CD8-positive, alpha-beta memory T cell (primary cell): ENCODE measurements at places on chromosomes 7 and 10.

DNA sequence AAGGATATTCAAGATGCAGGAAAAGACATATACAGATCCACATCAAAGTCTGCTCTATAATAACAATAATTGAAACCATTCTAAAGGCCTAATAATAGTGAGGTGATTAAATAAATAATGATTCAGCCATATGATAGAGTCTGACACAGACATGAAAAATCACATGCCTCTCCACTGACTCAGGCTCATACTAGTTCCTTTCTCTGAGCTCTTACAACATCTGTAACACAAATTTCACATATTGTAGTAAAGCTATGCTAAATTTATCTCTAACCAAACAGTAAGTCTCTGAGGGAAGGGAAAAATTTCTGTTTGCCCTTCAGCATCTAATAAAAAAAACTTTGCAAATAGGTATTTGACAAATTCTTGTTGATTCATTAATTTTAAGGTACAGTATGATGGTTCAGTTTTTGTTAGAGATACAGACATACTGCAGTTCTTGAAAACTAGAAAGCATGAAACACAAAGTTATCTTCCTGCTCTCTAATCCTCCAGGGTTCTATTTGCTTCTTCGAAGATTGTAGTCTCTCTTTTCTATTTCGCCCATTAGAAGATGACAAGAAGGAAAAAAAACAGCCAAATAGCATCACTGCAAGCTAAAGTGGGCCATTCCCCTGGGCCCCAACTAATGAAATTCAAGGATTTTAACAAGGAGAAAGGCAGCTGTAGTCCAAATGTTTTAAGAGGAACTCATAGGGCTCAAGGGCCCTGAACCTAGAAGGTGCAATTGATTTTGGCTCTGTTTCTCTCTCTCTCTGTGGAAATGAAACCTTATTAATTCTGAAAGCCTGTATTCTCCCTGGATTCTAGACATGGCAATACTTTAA is 53.9 kb downstream of the CUBN start:
- no peak for DNase-seq

DNA sequence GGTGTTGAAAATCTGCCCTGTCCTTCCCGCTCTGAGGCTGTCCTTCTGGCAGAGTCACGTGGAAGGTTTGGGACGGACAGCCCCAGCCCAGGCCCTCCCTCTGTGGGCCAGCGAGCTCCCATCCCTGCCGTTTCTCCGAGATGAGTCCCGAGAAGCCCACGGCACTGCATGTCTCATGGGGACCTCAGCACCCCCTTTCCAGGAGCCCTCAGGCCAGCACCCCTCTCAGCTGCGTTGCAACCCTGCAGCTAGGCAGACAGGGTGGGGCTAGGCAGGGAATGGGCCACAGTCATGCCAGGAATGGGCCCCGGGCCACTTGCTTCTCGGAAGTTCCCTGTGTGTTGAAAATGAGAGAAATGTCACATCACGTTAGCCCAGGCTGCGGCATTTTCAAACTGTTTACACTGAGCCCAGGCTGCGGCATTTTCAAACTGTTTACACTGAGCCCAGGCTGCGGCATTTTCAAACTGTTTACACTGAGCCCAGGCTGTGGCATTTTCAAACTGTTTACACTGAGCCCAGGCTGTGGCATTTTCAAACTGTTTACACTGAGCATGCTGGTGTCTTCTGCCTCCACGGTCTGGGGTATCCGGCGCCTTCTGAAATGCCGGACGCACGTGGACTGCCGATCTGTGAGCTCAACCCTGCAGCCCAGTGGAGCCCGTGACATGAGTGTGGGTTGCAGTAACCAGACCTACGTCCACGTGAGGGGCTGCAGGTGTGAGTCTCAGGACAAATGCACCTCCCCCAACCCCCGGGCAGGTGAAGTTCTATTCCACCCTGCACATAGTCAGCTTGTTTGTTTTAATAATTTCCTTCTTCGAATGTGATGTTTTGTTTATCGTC is 42.6 kb downstream of the FAM20C start:
- DNase-seq, result no peak

GRCh38 chr7:83827036-83827435 is 178.1 kb upstream of the SEMA3E start:
- DNase-seq, result no peak

GRCh38 chr7:36972140-36972518 is 247.8 kb upstream of the AOAH start:
- no peak for DNase-seq

DNA sequence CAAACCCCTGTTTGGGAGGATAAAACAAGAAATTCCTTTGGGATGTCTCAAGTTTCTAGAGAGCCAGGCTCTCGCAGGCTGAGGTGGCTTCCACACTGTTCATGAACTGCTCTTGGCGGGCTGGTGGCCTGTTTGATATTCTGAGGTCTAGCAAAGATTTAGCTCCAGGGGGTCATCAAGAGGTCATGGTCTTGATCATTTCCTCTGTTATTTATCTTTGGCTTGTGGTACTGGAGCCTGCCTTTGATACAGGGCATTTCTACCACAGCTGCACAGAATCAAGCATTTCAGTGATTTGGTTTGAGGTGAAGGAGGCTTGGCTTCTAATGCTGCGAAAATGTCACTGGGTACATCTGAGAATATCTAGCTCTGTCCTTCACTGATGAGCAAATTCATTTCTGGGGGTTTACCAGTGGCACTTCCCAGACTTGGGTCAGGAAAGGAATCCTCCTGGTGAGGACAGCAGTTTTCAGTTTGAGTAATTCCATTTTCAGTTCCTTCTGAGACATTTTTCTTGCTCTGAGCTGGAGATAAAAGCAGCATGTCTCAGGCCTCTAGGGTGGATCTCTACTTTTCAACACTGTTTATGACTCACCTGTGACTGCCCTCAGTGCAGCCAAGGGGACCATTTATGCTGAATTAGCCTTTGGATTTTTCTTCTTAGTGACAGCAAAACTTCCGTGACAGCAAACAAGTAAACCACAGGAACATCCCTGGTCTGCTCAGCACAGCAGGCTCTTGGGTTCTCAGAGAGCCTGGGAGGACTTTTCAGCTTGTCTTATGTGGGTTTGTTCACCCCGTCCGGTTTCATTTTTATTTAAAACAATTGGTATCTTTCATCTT is 312.0 kb downstream of the RNLS start:
- DNase-seq, result peak; percentile 10

DNA sequence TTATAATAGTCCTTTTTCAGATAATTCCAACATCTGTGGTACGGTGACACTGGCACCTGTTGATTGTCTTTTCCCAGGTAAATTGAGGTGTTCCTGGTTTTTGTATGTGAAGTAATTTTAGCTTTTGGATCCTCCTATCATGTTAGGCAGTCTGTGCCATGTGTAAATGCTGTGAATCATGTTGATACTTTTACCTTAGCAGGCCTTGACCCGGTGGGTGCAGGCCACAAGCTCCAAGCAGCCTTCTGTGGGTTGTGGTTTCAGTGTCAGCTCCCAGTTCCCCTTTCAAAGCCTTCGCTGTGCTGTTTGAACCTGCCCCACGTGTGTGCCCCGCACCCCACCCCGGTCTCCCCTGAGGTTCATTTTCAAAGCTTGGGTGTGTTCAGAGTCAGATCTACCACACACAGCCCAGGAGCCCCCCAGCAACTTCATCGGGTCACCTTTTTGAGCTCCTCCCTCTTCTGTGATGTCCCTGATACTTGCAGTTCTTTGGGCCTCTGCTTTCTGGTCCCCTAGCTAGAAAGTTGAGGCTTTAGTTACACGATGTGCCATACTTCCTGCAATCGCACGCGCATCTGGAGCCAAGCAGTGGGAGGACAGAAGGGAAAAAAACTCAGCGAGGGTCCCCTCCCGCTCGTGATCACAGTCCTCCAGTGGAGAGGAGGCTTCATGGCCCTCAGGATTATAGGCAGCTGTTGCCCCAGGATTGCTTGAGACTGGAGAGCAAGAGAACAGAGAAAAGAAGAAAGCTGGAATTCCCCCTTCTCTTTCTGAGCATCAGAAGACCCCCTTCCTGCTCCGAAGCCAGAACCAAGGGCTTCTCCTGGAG is 8.7 kb upstream of the BHLHA15 start:
- peak; percentile 75 for DNase-seq

GRCh38 chr10:28551086-28551485 is 18.2 kb downstream of the WAC start:
- no peak for DNase-seq

- DNase-seq, result no peak
These were observed 19.1 kb upstream of the GALNT11 start for GRCh38 chr7:152006336-152006735.

GRCh38 chr7:46881507-46882127 is 700.3 kb downstream of the TNS3 start:
- no peak for DNase-seq

DNA sequence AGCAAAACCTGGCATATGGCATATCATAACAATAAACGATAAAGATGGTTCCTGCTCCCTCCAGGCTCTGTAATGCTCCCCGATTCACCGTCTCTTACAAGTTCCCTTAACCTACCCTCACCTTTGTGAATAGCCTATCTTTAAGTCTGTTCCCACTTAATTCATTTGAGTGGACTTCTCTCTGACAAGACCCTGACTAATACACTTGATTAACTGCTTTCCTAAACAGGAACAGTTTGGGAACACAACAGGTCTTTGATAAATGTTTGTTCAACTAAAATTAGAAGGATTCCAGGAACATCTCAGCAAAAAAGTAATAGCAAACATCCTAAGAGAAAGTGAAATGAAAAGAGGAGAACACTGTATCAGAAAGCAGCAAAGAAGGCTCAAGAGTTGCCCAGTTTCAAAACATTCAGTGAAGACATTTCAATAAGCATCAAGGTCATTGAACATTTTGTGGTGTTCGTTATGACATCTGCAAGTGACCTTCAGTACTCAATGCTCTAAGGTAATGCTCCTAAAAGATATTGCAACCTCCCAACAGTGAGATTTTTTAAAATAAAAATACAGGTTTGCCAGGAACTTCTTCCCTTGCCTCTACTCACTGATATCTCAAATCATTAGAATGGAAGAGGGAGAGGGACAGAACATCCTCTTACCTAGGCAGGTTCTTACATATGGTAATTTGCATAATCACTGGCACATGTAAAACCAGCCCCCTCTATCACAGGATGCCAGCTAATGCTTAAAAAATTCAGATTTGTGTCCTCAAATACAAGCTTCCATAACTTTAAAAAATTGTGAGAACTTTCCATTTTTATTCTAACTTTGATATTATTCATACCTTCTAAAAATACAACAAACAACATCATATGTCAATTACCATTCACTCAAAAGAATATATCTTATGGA is 11.4 kb upstream of the ARHGAP12 start:
- DNase-seq, result no peak

DNA sequence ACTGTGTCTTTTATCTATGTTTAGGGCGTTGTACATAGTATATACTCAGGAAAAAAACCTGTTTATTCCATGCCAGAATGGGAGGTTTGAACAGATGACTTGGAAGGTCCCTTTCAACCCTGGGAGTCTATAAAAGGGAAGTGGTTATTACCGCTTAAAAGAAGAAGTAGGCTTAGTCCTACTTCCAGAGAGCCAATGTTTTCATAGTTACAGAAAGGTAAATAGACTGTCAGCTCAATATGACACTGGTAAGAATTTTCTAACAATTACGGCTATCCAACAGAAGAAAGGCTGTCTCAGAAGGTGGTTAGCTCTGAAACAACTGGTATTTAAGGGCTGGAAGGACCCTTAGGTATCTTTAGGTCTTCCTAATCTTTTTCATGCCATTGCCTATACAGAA is 1.1 kb upstream of the TFAM start:
- no peak for DNase-seq

- DNase-seq, result no peak
These were observed 7.5 kb upstream of the DNAJC1 start for GRCh38 chr10:22010973-22011408.

GRCh38 chr10:62870866-62871265 is 54.7 kb upstream of the EGR2 start:
- no peak for DNase-seq

DNA sequence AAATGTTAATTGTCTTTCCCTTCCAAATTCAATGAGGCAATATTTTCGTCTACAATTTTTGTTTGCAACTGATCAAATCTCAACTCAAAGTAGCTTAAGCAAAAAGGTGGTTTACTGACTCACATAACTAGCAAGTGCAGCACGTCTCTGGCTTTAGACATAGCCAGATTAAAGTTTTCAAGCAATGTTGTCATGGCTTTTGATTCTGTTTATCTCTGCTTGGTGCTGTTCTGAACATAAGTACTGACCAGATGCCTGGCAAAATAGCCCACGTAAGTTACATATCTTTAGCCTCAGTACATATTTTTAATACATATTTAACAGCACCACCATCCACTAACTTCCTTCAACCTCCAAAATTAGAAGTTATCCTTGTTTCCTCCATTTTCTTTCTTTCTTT is 877.9 kb downstream of the KCNMA1 start:
- no peak for DNase-seq

- DNase-seq, result no peak
These were observed 13.0 kb downstream of the STK32C start for GRCh38 chr10:132294561-132295318.

DNA sequence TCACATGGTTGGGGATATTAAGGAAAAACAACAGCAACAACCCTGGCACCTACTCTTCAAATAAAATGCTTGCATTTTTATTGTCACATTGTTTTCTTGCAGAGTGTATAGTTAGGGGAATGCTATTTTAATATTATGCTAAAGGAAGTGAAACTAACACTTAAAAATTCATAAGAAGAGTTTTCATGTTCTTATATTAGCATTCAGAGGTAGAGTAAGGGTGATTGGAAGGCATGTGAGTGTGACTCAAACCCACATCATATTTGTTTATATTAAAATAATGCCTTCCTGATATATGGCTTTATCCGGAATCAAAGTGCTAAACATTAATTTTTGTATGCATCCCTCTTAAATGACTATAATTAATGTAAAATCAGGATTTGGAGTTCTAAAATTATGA is 59.8 kb upstream of the TES start:
- no peak for DNase-seq

DNA sequence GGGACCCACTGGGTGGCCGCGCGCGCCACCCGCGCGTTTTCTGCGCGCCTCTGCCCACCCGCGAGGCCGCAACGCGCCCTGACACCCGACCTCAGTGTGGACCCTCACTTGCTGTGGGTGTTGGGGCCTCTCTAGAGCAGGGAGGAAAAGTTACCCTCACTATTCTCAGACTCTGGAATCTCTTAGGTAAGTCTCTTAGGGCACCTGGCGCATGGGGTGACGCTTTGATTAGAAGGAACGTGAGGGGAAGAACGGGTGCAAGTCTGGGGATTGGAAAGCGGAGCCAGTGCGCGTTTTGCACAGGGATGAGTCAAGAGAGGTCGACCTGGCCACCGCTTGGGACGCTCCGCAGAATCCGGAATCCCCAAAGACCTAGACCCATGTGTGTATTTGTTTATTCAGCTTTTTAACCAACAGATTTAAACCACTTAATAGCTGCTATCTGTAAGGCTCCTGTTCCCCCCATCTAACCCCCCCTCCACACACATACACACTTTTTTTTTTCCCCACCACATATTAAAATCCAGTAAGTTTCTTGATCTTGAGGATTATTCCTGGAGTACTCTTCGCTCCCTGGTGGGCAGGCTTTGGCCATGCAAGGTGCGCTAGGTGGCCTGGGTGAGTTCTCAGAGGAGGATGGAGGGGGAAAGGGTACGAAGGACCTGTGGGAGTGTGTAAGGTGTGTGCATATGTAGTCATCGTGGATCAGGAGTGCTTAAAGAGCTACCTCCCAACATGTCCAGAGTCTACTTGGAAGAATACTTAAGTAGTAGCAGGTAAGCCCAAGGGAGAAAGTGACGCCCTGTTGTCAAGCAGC is 169.1 kb upstream of the PPP1R3A start:
- DNase-seq, result no peak
